NCI-H345 (cell line): ENCODE measurements at places on chromosomes 1 and 21.
A peak's percentile ranks its signal among the peaks of the same experiment; 100 is the strongest.

DNA sequence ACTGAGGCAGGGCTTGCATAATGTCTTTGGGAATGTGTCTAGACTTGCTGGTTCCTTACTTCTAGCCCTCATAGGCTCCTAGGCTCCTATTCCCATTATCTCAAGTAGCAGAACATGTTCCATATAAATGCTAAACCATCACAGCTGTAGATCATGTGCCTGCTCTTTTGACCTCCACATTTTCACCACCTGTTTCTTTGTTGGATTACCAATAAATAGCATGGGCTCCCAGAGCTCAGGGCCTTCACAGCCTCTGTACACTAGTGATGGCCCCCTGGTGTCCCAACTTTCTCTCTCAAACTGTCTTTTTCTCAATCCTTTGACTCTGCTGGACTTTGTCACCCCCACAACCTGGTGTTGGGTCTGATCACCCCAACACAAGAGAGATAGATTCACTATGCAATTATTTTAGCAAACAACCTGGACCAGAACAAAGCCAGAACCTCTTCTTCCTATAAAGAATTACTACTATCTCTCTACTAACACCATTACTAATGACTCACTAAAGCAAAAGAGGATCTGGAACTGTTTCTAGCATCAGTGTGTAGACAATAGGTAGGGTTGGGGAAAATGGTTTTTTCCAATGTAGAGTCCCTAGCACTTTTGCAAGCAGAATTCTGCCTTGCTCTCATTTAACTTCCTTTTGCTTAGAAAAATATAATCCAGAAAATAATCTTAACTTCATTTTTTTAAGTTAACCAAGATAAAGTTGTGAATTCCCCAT lies 51.7 kb downstream of the WLS start:
- DNase-seq: no peak

DNA sequence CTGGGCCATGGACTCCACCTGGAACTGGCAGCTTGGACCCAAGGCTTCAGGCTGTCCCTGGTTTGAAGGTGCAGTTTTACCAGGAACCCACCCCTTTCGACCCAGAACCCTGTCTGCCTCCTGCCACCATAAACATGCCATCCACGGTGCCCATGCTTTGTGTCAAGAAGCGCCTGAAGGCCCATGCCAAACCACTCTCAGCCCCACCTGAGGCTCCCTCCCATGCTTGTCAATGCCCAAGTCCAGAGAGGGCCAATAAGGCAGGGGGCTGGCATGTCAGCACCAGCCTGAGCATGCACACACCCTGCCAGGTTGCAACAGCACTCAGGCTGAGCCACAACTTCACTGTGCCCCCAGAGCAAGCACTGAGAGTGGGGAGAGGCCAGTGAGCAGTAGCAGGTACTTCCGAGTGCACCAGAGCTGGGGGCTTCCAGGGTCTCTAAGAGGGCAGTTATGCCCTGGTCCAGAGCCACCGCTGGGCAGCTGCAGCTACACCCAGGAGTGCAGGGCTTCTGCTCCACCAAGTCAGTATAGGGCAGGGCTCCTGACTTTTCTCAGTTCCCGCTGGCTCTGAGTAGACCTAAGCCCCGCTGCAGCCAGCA lies 1256.0 kb downstream of the AMY1C start:
- no peak for DNase-seq

DNA sequence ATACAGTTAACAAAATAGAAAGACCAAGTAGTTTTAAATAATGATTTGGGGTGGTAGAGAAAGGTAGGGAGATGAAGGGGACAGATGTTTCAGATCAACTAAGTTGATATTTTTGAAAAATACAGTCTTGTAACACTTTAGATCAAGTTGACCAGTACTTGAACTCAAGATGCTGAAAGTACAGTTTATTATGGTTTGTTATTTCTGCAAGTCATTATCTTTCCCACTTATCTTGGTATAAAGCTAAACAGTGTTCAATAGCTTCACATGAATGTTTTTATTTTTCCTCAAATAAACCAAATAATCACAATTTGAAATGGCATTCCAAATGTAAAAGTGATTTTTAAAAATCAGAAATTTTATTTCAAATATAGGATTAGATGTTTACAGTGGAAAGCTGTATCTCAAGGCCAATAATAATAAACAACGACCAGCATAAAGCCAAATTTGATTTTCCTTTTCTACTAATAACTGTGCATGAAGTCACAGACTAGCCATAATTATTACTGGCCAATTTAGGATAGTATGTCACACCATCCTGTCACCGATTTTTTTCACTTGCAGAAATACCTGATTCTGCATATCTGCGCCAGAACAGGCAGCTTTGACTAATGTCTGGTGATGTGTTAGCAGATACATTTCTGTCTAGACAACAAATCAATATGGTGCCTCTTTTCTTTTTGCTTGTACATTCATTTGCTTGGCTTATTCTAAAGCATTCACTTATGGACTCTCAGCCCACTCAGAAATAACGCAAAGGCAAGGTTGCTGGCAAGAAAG lies 320.2 kb downstream of the TM2D1 start:
- DNase-seq: no peak

- DNase-seq: no peak
Measured at GRCh38 chr1:172154551-172154950, 265.9 kb upstream of the C1orf105 start.

DNA sequence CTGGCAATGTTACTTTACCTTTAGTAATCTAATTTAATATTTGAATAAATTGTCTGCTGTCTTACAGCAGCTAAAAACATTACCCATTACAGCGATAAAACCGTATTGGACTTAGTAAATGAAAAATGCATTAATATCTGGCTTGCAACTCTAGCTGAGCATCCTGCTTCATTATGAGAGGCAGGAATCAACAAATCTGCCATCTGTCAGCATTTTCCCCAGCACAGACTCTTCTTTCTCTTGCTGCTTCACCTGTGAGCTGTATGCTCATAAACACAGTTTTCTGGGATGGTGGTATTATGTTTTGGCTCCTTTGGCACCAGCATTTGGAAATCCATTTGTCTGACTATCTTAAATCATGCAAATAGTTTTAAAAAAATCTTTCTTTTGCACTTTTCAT lies 487.1 kb downstream of the KCNT2 start:
- DNase-seq: no peak

DNA sequence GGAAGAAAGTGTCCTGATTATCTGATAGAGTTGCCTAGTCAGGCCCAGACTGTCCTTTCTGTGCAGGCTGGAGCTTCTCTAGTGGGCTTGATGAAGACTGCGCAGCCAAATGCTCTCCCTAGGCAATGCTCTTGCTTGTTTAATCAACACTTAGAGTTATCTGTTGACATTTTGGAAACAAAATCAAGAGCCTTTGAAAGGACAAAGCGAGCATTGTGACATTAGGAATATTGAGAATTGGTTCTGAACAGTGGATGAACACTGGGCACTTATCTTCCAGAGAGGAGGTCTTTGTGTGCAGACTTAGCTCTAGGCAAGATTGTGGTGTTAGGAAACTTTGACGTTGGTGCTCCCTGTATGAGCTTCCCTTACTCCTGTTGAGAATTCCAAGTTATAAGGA lies 94.5 kb downstream of the DNTTIP2 start:
- peak; percentile 72 for DNase-seq

- DNase-seq: no peak
Measured at GRCh38 chr1:39352881-39353280, 138.6 kb upstream of the BMP8A start.

DNA sequence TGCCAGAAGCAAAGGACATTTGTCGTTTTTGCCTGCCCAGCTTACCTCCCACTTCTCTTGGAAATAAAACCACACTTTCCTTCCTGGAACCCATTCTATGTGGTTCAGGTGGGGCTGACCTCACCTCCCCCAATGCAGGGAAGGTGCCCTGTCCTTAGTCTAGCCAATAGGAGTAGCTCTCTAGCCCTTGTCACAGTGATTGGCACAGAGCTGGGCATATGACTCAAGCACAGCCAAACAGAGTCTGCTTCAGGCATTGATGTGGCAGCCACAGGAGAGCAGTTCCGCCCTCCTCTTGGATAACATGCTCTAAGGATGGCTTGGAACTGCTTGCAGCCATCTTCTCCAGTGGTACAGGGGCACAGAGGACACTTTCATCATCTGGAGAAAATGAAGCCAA lies 134.0 kb downstream of the LRIG2 start:
- DNase-seq: no peak

DNA sequence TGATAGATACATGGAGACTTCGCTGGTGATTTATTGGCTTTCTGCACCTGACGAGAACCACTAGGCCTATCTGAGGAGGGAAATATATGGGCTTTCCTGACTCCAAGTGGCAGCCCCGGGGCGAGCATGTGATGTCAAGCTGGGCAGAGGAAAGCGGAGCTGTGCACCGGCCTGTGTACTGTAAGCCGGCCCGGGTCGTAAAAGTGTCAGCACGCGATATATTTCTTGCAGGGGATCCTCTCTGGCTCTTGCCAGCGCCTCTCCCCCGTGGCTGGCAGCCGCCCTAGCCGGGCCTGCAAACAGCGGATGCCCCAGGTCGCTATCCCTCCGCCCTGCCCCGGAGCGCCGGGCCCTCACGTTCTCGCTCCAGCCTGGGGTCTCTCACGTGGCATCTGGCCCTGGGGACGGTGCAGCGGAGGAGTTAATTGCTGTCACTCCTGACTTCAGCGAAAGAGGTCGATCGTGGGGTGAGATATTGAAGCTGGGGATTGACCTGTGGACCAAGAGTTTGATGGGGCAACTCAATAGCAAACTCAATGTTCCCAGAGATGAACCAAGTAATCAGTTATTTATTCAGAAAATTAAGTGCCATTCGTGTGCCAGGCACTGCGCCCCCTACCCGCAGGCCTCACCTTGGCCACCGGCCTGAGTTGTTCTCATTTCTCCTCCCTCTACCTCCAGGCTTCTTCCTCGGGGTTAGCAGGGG lies 41.0 kb upstream of the HAO2 start:
- peak; percentile 60 for DNase-seq

- DNase-seq: peak; percentile 22
Measured at GRCh38 chr21:41228492-41228891, 60.5 kb downstream of the BACE2 start.

GRCh38 chr21:28250946-28251345 lies 741.7 kb downstream of the LTN1 start:
- DNase-seq: no peak

DNA sequence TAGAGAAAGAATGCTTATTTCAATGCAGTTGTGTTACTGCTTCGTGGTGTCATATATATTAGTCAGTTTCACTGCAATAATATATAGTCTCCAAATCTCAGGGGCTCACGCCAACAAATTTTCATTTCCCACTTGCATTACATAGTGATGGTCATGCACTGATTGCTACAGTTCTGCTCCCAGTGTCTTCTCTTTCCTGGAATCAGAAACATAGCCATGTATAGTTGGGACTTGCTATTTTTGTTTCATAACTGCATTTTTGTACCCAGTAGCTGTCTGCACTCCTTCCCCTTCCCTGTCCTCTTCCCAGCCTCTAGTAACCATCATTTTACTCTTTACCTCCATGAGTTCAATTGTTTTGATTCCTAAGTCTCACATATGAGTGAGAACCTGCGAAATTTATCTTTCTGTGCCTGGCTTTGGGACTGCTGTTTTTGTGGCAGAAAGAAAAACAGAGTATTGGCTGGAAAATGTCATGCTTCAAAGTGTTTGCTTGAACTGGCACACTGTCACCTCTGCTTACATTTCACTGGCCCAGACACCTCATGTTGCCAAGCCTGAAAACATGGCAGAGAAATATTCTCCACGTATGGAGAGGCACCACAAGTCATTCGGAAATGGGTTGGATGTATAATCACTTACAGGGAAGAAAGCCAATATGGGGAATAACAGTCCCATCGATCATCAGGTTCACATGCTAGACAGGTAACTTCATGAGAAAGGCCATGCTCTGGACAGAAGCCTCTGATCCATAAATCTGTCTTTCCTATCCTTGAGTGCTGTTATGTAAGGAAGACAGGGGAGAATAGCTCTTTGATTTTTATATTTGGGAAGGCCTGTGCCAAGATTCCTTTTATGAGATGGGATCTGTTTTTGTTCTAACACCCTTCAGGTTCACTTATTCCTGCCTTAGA lies 60.4 kb upstream of the BACH1 start:
- no peak for DNase-seq

DNA sequence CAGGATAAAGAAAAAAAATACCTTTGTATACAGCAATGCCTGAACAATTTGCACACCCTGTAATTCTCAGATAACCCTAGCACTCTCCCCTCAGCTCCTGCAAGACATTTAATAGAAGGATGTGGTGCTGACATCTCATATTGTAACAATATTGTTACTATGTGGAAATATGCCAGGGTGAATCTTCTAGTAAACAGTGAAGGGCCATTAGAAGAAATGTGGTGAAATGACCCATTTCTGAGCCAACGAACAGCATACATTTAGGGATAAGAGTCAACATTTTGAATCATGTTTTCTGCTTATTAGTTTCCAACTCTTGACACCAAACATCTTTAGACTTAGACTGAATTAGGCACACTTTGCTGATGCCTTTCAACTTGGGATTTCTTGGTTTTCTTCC lies 188.2 kb downstream of the KAZN start:
- DNase-seq: no peak

DNA sequence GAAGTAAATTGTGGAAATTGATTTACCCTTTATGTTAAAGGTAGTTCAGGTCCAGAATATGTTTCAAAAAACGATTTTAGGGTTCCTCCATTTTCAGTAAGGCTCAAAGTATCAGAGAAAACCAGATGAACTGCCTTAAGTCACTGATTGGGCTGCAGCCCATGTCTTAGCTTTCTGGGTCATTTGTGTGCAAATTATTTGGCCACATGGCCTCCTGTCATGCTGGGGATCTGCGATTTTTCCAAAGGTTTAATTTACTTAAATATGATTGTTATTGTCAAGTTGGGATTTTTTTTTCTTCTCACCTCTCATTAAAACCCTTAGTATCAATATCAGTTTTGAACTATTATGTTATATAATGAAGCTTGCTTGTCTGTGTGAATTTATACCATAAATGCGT lies 135.9 kb upstream of the DPYD start:
- no peak for DNase-seq

- no peak for DNase-seq
Measured at GRCh38 chr1:162171111-162171510, 101.6 kb downstream of the NOS1AP start.

DNA sequence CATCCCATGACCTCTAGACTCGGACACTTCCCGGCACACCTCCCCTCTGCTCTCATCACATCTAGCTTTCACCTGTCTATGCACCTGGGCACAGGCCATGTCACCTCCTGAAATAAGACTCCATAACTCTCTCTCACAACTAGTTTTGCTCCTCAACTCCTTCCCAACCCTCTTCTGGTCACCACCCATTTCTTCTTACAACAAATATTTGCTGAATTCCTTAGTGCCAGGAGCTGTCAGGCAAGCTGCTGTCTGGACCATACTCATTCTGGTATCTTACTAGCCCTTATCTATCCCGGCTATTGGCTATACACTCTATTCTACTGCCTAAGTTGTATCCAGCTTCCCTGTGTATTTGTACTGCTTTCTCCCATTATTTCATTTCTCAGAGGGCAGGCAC lies 49.1 kb downstream of the LRRC71 start:
- no peak for DNase-seq

- DNase-seq: no peak
Measured at GRCh38 chr1:106534612-106535011, 521.9 kb upstream of the PRMT6 start.

GRCh38 chr1:225933072-225933471 lies 7.9 kb downstream of the LEFTY2 start:
- DNase-seq: no peak

- DNase-seq: peak; percentile 32
Measured at GRCh38 chr1:10733474-10734366, 62.7 kb downstream of the CASZ1 start.
